ENCODE measurements at places on chromosomes 7 and 10. TPM values are rescaled to one million over a fixed set of nuclear protein-coding genes. Genes with fewer than 3 reads are reported as not detected.

GRCh38 chr7:29626730-29627129 is 63.1 kb downstream of the PRR15 start:
- DNase-seq, result no peak

GRCh38 chr10:44801383-44802327 is 109.5 kb upstream of the TMEM72 start:
- DNase-seq, result no peak

Gene SBDS
- 62.6 TPM for polyA plus RNA-seq

Gene PRKG1
- 0.46 TPM for polyA plus RNA-seq

Gene DKK1
- not detected for polyA plus RNA-seq

Gene HABP2
- polyA plus RNA-seq, result 259 TPM

GRCh38 chr10:91271886-91272285 is 51.4 kb downstream of the PCGF5 start:
- no peak for DNase-seq

GRCh38 chr10:79460687-79461086 is 15.3 kb upstream of the ZCCHC24 start:
- DNase-seq, result no peak

Gene ZSCAN21
- 5.3 TPM for polyA plus RNA-seq

Gene ZC3HAV1L
- polyA plus RNA-seq, result 0.19 TPM

Gene VWC2
- polyA plus RNA-seq, result not detected

- DNase-seq, result no peak
Observed at GRCh38 chr7:80876894-80877414, 41.9 kb downstream of the SEMA3C start.

GRCh38 chr7:151403764-151404163 is 6.1 kb downstream of the WDR86 start:
- no peak for DNase-seq

GRCh38 chr10:109939315-109939961 is 16.1 kb upstream of the XPNPEP1 start:
- DNase-seq, result no peak

DNA sequence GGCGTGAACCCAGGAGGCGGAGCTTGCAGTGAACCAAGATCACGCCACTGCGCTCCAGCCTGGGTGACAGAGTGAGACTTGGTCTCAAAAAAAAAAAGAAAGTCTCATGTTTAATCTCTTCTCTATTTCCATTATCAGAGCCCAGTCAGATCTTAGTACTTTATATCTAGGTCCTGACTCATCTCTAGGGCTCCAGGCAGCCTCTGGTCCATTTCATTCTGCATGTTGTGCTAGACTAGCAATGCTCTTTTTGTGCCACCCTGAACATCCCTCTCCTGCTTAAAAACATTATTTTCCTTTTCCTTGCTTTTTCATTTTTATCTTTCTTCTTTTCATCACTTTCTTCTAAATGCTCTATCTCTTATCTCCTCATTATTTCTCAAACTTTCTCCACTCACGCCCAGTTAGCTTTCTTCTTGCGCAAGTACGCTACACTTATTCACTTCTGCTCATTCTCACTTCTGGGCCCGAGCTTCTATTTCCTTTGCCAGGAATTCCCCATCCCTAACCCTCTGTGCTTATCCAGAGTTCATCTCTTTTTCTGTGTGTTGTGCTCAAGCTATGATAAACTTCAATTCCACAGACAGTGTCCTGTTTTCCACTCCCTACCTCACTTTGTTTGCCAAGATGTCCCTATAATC is 63.9 kb downstream of the BTAF1 start:
- DNase-seq, result no peak

Gene SFRP4
- polyA plus RNA-seq, result 0.20 TPM

DNA sequence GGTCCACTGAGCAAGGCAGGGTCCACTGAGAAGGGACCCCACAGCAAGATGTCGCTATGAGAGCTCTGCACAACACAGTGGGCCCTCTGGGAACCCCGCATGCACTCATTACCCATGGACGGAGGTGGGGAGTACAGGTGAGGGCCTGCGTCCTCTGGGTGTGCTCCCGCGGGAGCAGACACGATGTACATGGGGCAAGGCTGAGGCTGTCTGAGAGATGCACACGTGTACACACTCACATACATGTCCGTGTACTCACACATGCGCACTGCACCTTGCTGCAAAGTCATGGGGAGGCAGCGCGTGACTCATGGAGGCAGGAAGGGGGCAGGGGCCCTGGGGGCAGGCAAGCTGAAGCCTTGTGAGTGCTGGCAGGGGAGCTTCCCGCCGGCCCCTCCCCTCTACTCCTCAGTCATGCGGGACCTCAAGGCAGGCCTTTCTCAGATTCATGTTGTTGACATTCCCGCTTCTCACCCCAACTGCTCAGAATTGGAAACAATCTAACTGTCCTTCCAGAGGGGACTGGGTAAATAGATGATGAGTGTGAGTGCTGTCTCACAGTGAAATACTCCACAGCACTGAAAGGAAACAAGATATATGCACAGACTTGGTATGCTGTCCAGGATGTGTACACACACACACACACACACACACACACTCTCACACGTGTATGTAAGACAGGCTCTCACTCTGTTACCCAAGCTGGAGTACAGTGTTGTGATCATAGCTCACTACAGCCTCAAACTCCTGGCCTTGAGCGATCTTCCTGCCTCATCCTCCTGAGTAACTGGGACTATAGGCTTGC is 40.0 kb downstream of the GOLGA7B start:
- no peak for DNase-seq

DNA sequence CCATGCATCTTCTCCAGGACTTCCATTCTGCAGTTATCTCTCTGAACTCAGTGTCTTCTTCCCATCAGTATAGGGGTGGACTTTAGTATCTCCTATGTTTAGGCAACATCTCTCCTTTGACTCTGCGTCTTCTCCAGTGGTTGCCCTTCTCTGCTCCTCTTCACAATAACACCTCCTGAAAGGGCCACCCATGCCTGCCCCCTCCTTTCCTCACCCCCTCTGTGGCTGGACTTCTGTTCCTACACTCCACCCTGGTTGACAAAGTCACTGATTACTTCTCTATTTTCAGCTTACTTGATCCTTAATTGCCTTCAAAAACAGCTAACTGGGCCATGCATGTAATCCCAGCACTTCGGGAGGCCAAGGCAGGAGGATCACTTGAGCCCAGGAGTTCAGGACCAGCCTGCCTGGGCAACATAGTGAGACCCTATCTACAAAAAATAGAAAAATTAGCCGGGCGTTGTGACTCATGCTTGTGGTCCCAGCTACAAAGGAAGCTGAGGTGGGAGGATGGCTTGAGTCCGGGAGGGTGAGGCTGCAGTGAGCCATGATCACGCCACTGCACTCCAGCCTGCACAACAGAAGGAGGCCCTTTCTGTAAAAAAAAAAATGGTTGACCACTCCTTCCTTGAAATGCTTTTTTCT is 13.7 kb downstream of the SRGN start:
- no peak for DNase-seq
